ENCODE measurements at places on chromosomes 16 and 17.

DNA sequence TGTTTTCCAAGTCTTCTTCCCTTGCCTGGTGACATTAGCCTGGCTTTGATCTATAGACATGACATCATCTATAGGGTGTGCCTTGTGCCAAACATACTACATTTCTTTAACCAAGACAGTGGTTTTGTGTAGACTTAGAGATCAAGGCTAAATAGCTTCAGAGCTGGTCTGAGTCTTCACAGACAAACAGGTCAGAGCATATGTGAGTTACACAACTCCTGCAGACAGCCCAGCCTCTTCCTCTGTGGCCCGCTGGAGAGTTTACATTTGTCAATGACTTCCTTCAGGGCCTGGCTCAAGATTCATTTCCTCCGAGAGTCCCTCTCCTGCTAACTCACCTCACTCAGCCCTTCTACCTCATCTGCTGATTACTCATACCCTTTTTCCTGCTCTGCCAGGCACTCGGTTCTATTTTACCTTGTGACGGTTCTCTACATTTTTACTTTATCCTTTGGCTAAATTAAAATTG is 73.1 kb upstream of the TANC2 start:
- ATAC-seq = peak; percentile 97

DNA sequence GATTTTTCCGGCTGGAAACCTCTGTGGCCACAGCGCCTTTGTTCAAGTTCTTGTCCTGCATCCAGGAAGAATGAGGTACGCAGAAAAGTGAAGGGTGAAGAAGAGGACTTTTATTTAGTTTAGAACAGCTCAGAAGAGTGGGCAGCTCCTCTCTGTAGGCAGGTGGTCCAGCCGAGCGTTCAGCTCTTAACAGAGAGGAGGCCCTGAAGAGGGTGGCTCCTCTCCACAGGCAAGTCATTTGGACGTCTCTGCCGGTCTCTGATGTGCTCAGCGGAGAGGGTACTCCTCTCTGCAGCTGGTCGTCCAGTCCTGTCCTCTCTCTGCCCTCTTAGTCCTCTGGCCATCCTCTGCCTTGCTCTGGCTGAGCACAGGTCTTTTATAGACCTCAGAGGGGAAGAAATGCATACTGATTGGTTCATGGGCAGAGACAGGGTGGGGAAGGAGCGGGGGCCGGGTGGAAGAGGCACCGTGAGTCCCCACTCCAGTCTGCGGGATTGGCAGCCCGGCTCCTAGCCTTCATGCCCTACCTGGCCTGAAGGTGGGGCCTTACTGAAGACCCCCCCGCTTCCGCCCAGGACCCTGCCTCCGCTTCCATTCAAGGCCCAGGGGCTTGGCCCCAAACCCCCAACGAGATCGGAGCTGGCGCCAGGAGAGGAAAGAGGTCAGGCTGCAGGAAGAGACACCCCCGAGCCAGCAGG is 70.0 kb upstream of the NKD1 start:
- no peak for ATAC-seq

DNA sequence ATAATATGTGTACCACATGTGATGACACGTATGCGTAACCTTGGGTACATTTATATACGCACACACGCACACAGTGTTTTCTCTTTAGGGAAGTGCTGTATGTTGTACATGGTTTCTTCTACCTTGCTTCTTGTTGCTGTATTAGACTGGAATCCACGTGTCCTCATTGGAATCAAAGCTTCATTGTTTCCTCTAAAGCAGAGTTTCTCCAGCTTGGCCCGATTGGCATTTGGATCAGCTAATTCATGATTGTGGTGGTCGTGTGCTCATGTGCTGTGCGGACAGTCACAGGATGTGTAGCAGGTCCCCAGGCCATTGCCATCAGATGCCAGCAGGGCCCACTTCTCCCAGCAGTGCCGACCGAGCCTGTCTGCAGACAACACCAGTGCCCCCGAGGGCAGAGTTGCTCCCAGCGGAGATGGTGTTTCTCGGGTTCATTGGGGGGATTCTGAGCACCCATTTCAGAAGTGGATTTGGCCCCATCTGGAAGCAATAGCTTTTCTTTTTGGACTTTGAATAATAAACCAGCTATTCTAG is 148.4 kb downstream of the RPTOR start:
- ATAC-seq = no peak

DNA sequence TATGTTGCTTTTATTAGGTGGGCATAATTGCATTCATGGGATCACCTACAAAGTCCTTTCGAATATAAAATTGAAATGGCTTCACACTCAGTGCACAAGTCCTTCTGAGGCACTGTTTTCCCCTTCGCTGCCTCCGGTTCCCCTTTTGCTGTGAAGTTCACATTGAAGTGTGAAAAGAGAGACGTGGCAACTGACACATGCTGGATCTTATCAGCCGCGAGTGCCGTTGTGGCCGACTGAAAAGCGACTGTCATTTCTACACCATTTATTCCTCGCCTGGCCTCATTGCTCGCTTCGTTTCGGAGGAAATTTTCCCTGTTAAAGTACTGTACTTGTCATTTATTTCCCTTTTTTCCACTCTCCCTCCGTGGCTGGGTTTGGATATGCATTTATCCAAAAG is 423.5 kb downstream of the MAF start:
- no peak for ATAC-seq

- ATAC-seq = no peak
Observed at GRCh38 chr16:70682239-70683145, 3.4 kb downstream of the MTSS2 start.

GRCh38 chr17:17540935-17541639 is 44.9 kb upstream of the RASD1 start:
- no peak for ATAC-seq

- no peak for ATAC-seq
Observed at GRCh38 chr16:53064081-53064578, 9.3 kb downstream of the CHD9 start.

DNA sequence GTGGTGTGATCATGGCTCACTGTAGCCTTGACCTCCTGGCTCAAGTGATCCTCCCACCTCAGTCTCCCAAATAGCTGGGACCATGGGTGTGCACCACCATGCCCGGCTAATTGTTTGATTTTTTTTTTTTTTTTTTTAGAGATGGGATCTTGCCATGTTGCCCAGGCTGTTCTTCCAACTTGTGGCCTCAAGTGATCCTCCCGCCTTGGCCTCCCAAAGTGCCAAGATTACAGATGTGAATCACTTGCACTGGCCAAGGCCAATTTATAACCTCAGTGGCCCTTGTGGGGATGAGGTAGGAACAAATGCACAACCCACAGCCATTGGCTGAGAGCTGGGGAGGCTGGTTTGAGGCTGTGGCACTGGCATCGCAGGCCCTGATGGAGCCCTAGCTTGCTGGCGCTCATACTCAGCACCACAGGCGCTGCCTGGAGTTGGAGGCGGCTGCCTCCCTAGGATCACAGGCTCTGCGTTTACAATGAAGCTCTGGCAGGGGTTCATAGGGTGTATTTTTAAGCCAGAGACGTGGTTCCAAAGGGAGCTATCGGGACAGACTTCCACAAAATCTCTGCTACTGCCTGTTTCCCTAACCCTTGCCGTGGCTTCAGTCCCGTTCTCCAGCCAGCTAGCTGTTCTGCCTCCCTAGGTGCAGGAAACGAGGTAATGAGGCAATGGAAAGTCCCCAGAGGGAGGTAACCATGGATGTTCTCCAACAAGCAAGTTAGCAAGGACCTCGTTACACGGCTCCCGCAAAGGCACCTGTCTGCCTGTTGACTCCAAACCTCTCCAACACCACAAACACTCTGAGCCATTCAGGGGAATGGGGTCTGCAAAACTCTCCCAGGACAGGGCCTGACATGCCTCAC is 2.9 kb downstream of the ABCA3 start:
- no peak for ATAC-seq

DNA sequence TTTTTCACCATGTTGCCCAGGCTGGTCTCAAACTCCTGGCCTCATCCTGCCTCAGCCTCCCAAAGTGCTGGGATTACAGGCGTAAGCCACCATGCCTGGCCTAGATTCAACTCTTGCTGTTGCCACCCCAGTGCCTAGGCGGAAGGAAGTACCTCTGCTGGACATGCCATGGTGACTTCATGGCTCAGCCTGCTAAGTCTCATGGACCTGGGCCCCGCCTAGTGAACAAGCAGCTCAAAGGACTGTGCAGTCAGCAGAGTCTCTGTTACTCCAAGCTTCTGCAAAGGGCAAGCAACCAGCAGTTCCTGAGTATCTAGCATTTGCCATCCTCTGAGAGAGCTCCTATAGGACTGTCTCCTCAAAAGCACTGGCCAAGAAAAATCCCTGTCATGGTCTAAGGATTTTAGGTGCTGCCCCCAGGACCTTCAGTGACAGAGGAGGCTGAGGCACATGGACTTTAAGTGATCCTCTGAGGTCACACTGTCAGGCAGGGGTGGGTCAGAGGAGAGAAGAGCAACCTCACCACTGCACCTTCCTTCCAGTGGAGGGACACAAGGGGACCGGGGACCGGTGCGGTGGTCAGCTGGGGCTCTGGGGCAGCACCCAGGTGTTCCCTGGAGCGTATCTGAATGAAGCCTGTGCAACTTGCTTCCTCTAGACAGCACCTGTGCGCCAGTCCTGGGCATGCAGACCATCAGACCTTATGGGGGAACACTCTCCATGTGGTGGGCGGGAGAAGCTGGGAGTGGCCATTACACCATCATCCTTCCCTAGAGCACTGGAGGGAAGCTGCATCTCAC is 71.3 kb downstream of the IL21R start:
- ATAC-seq = no peak

- ATAC-seq = no peak
Observed at GRCh38 chr17:71149607-71150006, 971.2 kb upstream of the SOX9 start.

GRCh38 chr16:83258366-83258928 is 549.3 kb upstream of the HSBP1 start:
- no peak for ATAC-seq

- no peak for ATAC-seq
Observed at GRCh38 chr17:78498848-78499247, 78.3 kb downstream of the DNAH17 start.

GRCh38 chr17:78524870-78525510 is 52.2 kb downstream of the DNAH17 start:
- no peak for ATAC-seq

GRCh38 chr17:5391678-5392077 is 27.8 kb downstream of the NUP88 start:
- ATAC-seq = no peak

- ATAC-seq = peak; percentile 90
Observed at GRCh38 chr17:74738051-74738996, 1.3 kb downstream of the RAB37 start.

DNA sequence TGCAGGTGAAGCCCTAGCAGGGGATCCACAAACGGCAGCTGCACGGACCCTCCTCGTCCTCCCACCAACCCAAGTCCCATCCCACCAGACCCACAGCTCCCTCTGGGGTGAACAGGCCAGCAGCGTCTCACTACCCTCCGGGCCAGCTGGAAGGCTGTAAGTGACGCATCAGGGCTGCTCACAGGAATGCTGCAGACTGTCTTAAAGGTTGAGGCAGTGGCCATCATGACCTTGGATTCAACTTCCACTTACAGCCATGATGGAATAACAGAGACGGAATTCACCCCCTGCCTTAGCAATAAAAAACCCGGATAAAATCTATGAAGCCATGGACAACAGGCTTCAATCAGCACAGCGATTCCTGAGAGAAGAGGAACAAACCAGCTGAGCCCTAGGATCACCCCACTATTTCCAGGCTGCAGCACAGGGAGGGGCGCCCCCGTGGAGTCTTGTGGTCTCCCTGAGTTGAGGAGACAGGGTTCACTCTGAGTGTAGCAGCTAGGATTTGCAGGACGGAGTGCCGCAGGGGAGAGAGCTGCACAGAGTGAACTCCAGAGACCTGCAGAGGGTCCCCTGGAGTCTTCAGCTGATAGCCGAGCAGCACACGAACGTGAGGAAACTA is 10.5 kb downstream of the FAM83G start:
- no peak for ATAC-seq

- ATAC-seq = no peak
Observed at GRCh38 chr16:85782451-85782850, 16.9 kb downstream of the EMC8 start.

GRCh38 chr16:4615384-4616046 is 827 bp upstream of the UBALD1 start:
- no peak for ATAC-seq

DNA sequence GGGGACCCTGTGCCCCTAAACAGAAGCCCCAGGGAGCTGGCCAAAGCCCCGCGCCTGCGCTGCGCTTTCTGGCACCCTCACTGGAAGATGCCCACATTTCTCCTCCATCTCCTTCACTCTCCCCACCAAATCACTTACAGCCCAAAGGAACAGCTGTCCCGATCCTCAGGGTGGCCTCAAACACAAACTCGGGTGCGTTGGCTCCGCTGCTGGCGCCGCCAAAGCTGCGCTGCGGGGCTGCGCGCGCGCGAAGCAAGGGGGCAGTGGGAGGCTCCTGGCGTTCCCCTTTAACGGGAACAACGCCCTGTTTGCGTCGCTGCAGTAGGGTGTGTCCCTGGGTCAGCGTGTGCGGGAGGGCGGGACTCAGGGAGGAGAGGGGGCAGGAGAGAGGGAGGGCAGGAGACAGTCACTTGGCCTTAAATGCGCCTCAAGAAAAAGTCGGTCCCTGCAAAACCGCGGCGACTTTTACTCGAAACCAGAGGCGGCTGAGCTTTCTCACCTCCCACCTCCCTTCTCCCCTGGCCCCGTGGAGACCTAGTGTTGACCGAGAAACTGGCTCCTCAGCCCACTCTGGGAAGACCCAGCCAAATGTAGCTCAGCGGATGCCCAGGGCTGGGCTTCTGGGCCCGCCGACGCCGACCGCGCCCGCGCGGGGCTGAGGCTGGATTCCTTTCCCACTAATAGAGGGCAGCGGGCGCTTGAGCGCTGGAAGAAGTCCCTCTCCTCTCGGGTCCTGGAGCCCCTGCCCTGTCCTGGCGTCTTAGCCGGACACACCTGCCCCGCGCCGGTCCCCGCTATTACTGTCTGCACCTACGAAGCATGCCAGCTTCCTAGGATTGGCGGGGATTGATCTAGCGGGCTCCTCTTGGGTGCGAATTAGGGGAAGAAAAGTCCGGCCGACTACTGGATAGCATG is 2.6 kb downstream of the PMP22 start:
- no peak for ATAC-seq

DNA sequence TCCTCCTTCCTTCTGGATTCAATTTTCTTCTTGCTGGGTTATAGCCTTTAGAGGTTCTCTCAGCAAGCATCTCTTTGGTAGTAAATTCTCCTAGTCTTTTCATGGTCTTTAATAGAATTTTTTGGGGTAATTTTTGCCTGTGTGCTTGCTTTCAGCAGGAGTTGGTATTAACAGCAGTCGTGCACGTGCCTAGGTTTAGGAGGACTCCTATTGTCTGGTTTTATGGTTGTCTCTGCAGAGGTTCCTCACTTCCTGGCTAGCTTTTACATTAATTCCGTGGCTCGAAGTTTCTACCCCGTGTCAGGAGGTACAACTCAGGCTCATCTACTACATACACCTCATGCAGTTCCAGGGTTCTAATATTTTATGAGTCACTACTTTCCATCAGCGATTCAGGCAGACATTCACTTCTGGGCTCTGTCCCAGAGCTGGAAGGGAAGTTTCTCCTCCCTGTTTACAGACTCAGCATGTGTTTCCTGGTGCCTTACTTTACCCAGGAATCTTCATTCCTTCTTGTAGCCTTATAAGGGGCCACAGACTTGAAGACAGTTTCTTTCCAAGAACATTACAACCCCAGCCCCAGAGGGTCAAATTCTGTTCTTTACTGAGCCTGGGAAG is 643.6 kb downstream of the HS3ST4 start:
- ATAC-seq = no peak
